ENCODE measurements at places on chromosomes 16 and 17.

GRCh38 chr17:57636985-57637665 lies 108.0 kb downstream of the CCDC182 start:
- no peak for DNase-seq

GRCh38 chr17:40556884-40557414 lies 8.3 kb downstream of the CCR7 start:
- DNase-seq: peak; percentile 85

DNA sequence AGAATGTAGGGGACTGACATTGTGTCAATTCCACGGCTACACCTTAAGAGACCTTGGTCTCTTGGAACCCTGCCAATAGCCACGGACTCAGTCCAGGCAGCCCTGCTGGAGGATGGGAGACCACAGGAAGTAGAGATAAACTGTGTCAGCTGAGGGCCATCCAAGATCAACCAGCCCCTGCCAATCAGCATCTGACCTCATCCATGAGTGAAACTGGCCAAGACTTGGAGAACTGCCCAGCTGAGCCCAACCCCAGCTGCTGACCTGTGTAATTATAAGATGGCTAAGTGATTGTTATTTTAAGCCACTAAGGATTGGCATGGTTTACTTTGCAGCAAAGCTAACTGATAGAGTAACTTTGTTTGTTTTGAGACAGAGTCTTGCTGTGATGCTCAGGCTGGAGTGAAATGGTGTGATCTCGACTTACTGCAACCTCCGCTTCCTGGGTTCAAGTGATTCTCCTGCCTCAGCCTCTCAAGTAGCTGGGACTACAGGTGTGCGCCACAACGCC lies 13.3 kb upstream of the YWHAE start:
- DNase-seq: peak; percentile 70

GRCh38 chr16:49545741-49546448 lies 172.3 kb downstream of the C16orf78 start:
- no peak for DNase-seq

DNA sequence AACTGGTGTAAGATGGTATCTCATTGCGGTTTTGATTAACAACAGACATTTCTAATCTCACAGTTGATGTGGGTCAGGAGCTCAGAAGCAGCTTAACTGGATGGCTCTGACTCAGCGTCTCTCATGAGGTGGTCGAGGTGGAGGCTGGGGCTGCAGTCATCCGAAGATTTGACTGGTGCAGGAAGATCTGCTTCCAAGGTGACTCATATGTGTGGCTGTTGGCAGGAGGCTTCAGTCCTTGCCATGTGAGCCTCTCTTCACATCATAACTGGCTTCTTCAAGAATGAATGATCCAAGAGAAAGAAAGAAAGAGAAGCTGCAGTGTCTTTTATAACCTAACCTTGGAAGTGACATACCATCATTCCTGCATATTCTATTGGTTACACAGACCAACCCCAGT lies 376.1 kb downstream of the SEC14L1 start:
- no peak for DNase-seq

GRCh38 chr17:4898927-4899326 lies 409 bp upstream of the C17orf107 start:
- no peak for DNase-seq

- peak; percentile 58 for DNase-seq
Measured at GRCh38 chr16:46929378-46930332, 43.8 kb downstream of the DNAJA2 start.

- no peak for DNase-seq
Measured at GRCh38 chr17:42878123-42878880, 22.3 kb upstream of the G6PC1 start.

- no peak for DNase-seq
Measured at GRCh38 chr17:39224778-39225307, 902 bp downstream of the STAC2 start.

DNA sequence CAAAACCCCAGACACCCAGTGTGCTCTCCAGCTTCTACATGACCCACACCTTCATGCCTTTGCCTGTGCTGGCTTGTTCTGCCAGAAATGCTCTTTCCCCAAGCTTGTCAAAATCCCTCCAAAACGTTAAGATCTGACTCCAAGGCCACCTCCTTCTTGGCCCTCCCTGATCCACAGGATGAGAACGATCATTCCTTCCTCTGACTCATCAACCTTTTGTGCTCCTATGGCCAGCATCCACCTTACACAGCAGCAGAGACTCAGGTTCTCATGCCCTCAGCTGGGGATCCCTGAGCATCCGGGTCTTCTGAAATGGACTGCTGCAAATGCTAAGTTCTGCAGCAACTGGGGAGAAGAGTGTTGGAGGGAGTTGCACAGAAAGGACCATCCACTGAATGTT lies 2.9 kb downstream of the ZBTB4 start:
- DNase-seq: no peak

- no peak for DNase-seq
Measured at GRCh38 chr16:17265154-17265553, 205.6 kb downstream of the XYLT1 start.

DNA sequence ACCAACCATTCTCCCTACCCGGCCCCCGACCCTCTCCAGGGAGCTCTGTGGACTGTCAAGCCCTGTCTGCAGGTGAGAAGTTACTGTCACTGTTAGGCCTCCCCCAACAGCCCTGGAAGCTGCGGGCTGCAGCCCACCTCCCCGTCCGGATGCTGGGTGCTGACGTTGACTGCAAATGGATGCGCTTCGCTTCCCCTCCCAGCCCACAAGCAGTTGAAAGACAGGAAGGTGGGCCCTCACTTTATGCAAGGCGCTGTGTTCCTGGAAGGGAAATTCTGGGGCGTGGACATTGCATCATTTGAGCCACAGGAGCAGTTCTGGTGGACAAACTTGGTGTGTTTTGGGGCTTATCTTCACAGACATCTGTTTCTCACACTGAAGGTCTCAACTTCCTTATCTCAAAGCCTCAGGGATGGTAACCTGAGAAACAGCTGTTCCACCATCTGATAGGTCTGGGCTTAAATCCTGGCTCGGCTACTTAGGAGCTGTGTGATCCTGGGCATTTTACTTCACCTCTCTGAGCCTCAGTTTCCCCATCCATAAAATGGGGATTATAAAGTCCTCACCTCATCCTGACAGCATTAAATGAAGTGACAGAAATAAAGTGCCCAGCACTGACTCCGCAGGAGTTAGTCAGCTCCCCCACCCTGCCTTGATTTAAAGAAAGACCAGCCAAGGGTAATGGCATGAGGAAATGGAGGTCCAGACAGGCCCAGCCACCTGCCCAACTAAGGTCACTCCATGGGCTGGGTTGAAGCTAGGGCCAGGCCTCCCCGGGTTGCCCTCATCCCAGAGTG lies 4.6 kb upstream of the DRC7 start:
- peak; percentile 35 for DNase-seq
